ENCODE measurements at places on chromosomes 1 and 21.

GRCh38 chr1:199909137-199909536, 118.4 kb upstream of the NR5A2 start:
- DNase-seq: no peak

DNA sequence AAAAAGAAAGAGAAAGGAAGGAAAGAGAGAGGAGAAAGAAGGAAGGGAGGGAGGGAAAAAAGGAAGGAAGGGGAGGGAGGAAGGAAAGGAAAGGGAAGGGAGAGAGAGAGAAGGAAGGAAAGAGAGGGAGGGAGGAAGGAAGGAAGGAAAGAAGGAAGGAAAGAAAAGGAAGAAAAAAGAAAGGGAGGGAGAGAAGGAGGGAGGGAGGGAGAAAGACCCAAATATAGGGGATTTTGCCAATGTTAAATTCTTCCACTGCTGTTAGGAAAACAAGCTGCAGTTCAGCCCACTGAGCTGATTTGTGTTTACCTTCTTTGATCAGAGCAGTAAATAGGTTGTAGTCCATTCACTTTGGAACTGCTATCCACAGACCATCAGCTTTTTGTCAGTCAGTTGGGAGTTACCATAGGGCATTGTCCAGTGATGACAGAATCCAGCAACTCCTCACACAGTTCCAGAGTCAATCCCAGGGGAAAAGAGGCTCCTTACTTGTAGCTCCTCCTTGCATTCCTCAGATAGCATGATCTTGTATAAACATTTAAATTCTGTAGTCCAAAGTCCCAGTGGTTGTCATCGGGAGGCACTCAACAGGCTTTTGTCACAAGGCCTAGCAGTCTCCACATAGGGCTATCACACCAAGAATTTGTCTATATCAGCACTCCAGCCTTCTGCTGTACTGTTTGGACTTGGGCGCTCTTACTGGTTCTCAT, 13.5 kb upstream of the PPP1R8 start:
- DNase-seq: no peak

DNA sequence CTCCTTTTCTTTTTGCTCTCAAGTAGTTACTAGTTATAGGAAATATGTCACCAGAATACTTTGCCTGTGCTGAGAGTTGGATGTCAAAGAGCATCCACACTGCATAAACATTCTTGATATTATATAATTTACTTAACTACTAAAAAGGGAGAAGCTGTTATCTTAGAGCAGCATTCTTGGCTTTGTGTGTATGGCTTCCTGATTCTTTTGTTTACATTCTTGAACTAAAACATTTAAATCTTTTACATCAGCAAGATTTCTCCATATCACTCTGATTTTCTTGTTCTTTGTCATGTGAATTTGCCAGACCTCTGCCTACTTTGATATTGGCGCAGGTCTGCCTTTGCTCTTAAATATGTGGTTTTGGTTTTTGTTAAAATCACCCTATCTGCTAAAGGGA, 48.8 kb downstream of the SUCO start:
- no peak for DNase-seq

DNA sequence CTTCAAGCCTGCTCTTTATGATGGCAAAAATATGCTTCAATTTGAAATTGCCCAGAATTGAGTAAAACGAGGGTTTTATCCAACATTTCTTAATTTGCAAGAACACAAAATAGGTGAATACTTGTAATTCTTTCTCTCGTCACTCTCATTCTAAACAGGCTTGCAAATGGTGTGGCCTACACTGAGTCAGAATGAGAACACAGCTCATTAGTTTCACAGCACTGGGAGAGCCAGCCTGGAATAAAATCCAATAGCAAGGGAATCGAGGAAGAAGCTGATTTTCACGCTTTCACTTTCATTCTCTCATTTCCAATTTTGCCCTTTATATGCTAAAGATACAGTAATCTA, 537.5 kb downstream of the LTN1 start:
- DNase-seq: no peak

DNA sequence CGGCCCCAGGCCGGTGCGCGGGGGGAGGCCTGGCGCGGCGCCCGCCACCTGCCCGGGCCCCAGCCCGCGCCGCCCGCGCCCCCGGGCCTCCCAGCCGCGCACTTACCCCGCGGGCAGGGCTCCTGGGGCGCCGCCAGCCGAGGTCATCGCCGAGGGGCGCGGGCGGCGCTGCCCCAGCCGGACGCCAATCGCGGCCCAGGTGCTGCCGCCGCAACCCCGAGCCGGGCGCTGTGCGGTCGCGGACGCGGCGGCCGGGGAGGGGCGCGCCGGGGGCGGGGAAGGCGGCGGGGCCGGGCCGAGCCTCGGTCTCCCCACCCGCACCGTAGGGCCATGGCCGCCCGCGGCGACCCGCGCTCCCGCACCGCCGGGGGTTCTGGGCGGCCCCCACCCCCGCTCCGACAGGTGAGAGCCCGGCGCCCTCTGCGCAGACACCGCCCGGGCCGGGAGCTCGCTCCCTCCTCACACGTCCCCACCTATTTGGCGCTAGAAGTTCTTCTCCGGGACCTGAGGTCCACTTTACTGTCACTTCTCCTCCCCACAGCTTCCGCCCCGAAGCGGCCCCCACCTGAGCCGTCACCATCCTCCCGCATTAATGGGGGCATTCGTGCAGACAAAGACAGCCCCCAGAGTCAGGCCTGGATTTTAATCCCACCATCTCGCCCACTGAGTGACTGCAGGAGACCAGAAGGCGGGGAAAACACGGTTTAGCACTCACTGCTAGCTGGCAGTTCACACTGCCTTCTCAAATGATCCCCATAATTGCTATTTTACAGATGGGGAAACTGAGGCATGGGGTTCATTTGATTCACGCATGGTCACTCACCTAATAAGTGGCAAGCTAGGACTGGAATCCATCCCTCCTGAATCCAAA, at the start of gene TTC39A:
Gene TTC39A (minus strand): TSS at position 232 of the 871 bp plus-strand sequence. CDS start 85 bp downstream, at position 147.
- no peak for DNase-seq

DNA sequence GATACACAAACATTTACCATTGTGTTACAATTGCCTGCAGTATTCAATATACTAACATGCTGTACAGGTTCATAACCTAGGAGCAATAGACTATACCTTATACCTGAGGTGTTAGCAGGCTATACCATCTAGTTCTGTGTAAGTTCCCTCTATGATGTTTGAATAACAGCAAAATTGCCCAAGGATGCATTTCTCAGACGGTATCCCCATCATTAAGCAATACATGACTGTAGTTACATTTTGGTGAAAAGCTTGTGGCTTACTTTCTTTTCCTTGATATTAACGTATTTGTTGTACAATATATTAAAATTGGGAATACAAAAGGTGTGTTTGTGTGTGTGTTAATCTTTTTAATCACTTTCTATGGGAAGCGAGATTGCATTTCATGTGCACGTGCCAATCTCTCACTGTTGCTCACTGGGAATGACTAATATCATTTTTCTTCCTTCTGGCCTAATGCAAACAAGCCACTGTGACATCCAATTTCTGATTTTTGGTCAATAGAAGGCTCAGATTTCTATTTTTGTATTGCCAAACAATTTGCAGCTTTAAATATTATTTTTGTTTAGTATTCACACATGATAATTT, 36.7 kb upstream of the WLS start:
- no peak for DNase-seq

DNA sequence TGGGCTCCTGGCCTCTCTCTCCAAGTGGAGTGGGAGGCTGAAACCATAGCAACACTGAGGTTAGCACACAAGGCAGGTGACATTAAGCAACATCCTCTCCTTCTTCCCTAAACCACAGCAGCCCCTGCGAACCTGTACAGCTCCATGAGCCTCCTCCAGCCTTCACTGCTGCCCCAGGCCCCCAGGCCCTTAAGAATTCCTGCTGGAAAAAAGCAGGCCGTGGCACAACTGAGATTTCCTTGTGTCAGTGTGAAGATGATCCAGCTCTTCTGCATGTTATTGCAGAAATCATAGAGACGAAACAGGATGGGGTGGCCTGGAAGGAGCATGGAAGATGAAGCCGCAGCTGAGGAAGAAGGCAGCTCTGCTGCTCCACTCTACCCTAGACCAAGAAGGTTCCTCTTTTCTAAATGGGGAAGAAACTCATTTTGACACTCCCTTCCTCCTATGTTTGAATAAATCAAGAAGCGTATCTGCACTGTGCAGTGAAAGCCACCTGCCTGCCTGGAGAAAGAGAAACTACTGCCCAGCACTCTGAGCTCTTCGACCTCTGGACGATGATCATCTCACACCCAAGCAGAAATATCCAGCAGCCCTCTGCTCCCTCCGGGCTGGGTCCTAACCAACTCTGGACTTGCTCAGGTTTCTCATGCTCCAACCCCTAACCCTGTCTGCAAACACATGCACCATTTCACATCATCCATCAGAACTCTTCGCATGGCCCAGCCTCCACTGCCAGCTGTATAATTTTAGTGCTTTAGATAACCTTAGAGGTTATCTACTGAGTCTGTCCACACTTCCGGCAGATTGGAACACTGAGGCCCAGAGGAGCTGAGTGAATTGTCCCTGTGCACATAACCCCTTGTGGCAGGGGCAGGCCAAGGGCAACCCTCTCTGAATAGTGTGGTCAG, 20.7 kb downstream of the SH3BP5L start:
- no peak for DNase-seq

- no peak for DNase-seq
Measured at GRCh38 chr21:29102791-29103257, 27.6 kb upstream of the MAP3K7CL start.

GRCh38 chr1:208240662-208241355, 3.4 kb downstream of the PLXNA2 start:
- no peak for DNase-seq

- DNase-seq: no peak
Measured at GRCh38 chr1:238257018-238257621, 366.4 kb upstream of the ZP4 start.

- no peak for DNase-seq
Measured at GRCh38 chr1:203097001-203097400, 11.2 kb upstream of the MYOG start.

GRCh38 chr1:157119008-157119407, 19.2 kb downstream of the ETV3 start:
- no peak for DNase-seq

- no peak for DNase-seq
Measured at GRCh38 chr1:6985549-6986276, 200.5 kb downstream of the CAMTA1 start.

DNA sequence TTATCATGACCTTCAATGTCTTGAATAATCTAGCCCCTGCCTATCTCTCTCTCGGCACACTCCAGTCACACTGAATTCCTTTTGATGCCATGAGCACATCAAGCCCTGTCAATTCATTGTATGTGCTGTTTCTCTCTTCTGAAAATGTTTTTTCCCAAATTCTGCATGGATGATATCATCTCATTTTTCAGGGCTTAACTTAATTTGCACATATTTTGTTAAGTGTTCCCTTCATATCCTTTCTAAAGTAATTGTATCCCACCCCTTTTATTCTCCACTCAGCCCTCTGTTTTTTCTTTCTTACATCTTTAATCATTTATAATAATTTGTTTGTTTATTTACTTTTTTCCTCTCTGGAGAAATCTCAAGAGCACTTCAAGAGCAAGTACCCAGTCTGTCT, 149.9 kb downstream of the ZNF326 start:
- no peak for DNase-seq

All from activated CD4-positive, alpha-beta T cell treated with anti-CD3 and anti-CD28 coated beads for 48 hours (primary cell).